ENCODE measurements at places on chromosomes 2 and 18.

GRCh38 chr2:7201851-7202250 lies 284.6 kb downstream of the RNF144A start:
- no peak for DNase-seq

DNA sequence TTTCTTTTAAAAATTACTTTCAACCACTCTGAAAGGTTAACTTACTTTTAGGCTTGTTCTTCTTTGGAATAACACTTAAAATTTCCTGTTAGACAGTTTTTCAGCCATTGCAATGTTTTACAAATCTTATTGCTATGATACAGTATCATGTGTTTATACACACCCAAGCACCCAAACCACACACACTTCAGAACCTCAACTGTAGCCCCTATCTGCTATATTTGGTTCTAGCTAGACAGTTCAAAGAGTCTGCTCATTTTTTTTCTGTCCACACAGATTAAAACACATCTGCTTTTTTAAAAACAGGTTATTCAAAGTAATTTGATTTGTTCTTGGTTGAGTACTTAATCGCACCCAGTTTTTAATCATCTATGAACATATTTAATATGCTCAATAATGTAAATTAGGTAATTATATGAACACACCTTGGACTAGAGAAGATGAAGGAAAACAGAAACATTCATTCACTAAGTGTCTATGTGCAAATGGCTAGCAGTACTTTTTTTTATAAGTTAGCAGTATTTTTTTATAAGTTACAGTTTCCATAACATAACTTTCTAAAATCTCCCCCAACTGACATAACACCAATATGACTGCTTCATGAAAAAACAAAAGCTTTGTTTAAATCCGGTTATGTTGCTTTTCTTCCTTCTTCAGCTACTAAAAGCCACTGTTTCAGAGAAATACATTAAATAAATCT lies 17.6 kb downstream of the FBXO11 start:
- no peak for DNase-seq

- no peak for DNase-seq
Observed at GRCh38 chr2:219643084-219643473, 15.6 kb downstream of the SLC4A3 start.

- no peak for DNase-seq
Observed at GRCh38 chr2:68710756-68711155, 23.9 kb upstream of the ARHGAP25 start.

GRCh38 chr2:85774126-85774978 lies 20.6 kb downstream of the ATOH8 start:
- no peak for DNase-seq

DNA sequence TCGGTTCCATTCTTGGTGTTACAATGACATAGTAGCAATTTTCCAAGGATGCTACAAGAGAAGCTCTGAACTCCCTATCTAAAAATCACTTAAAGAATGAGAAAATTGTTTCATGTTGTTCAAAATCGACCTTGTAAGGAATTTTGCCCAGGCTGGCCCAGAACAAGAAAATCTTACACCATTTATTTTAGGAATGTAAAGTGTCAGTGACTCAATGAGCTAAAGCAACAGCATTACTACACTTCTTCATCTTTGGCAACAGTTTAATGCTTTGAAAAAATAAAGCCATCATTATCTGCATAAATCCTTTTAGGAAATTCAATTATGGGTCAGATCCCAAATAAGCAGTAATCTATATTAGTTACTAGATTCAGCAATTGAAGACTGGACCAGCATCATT lies 38.6 kb downstream of the SLC25A12 start:
- DNase-seq, result no peak

DNA sequence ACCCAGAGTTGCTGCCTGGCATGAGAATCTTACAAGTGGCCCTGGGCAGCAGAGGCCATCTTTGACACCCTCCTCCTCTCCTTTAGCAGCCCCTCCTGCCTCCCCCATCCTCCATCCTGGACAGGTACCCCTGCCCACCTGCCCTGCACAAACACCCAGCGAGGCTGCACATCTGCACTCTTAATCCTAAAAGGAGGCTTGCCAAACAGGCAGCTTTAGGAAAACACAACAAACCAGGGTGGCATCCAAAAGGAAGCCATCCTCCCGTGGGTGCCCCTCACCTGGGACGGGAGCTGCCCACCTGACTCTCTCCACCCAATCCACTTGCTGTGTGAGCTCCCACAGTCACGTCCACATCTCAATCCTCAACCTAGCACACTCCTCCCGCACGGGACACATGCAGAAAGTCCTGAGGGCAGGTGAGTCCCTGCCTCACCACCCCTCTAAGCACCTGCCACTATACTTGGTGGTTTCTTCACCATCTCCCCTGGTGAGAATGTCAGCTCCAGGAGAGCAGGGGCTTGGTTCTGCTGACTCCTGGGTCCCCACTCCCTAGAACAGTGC lies 5.8 kb downstream of the BIN1 start:
- no peak for DNase-seq

Data from SIG-M5 (cell line).